ENCODE measurements at places on chromosomes 12 and 14. TPM values are rescaled to one million over a fixed set of nuclear protein-coding genes. Genes with fewer than 3 reads are reported as not detected.

The HCAR3 gene
- not detected for total RNA-seq

The PLEKHD1 gene
- total RNA-seq: not detected

The TAS2R7 gene
- total RNA-seq: not detected

The GPR84 gene
- not detected for total RNA-seq

The SNRPF gene
- 111 TPM for total RNA-seq
